HEK293T (cell line): ENCODE measurements at places on chromosomes 1 and 21.

DNA sequence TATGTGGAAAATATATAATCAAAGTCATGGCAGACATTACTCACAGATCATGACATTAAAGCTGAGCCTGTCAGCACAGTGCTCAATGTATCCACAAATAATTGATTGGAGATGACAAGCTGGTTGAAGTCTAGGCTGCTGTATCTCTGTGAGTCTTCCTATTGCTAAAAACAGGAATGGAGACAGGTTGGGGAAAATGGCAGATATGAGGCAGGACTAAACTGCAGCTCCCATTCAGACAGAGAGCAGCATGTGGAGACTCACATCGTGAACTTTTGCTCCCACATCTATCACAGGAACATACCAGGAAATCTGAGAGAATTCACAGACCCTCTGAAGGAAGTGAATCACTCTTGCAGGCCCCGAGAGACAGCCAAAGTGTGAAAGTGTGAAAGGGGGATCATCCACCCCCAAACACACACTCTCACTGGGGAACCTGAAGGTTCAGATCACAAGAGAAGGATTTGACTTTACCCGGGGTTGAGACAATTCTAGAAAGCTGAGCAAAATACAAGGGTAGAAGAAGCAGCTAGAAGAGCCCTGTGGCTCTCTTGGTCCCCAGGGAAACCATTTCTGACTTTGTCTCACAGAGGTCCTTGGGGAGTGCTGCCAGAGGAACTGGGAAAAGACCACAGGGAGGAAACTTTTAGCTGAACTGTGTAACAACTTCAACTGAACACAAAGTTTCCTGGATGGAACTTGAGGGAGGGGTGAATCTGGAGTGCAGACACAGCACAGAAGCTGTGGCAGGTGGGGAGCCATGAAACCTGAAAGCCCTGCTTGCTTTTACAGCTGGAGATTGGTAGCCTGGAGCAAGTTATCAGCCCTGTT is 173.4 kb downstream of the S1PR1 start:
- no peak for DNase-seq

DNA sequence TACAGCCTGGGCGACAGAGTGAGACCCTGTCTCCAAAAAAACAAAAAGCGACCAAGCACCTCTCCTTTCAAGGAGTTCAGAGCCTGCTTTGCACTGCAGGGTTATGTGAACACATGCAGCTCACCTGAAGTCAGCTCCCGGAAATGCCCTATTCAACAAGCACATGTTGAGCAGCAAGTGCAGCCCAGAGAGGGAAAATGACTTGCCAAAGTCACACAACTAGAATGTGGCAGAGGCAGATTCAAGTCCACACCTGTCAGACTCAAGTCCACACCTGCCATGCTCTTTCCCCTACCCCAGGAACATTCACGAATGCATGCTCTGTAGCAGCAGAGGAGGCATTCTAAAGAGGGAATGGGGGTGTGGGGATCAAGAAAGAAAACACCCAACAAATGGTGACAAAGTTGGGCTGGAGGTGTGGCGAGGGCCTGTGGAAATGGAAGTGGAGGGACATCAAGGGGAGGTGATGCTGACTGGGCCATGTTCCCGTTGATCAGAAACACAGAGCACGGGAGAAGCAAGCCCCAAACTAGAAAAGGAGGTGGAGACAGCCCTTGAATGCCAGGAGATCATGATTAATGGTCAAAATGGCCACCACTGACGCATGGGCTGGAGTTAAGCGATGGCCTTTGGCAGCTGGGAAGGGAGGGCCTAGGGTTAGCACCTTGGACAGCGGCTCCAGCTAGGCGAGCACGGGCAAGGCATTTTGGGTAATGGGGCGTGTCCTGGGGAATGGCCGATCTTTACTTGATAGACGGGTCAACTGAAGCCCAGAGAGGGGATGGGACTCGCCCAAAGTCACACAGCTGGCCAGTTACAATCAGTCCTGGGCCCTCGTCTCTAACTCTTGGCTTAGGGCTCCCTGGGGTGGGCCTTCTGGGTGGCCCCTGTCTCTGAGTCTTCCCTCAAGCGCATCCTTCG is 21.5 kb downstream of the RAP1GAP start:
- peak; percentile 85 for DNase-seq

DNA sequence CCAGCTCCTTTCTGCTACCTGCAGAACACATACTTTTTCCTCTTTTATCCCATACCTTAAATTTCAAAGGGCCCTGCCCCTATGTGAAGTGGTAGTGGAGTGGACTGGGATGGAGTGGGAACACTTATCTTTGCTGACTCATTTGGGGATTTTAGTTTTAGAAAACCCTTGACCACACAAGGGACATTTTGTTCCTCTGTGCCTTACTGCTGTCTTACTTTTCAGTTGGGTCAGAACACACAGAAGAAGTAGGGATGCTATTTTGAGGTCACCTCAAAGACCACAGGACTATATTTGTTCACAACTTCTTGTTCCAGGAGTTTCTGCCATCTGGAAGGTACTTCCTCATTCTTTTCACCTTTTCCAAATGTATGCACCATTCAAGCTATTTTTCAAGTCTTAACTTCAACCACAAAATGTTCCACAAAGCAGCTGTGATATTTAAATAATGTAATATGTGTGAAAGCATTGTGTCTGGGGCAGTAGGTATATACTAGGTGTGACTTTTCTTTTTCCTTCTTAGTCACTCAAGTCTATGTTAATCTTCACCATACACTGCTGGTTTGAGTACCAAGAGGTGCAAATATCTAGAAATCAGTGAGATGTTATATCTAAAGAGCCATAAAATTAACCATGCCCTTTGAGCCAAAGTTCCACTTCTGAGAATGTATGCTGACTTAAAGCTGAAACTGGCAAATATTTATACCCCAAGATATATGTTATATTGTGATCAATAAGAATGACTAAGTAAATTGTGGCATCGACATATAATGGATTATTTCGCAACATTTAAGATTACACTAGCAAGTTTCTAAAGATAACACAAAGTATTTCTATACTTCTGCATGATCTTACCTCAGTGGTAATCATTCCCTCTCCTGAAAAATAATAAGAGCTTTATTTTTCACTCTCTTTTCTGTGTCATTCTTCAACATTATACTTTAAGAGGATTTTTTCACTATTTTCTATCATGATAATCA is 308.5 kb downstream of the MRPL39 start:
- DNase-seq: no peak

GRCh38 chr1:29202053-29202452 is 20.4 kb upstream of the SRSF4 start:
- DNase-seq: no peak

GRCh38 chr1:61386770-61387169 is 304.4 kb downstream of the NFIA start:
- DNase-seq: no peak

DNA sequence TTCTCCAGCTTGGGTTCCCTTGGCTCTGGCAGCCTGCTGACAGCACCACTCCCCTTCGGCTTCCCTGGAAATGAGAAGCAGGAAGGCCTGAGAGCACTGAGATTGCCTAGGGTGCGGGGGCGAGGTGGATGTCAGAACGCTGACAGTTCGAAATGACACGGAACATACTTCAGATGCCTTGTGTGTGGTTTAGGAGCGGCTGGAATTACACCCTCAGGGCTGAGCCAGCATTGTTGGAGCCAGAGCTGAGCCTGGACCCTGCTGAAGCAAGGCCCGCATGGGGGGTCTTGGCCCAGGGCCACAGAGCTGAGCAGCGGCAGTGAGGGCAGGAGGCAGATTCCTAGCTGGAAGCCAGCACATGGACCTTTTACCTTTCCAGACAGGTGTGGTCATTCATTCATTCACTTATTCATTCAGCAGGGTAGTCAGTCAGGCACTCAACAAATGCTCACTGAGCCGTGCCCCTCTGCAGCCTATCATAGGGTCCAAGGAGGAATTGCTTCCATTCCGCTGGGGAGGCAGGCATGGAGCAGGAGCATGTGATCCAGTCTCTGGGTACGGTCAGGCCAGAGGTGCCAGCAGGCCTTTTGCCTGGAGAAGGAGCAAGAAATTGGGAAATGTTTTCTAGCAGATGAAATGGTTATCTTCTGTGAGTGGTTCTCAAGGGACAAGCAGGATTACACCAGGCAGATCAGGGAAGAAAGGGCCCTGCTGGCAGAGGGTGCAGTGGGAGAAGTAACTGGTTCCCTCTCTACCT is 6.6 kb upstream of the FOXE3 start:
- no peak for DNase-seq

GRCh38 chr1:207669528-207670009 is 24.6 kb downstream of the CR1L start:
- DNase-seq: no peak

- no peak for DNase-seq
Observed at GRCh38 chr1:24742090-24742938, 2.9 kb upstream of the CLIC4 start.

DNA sequence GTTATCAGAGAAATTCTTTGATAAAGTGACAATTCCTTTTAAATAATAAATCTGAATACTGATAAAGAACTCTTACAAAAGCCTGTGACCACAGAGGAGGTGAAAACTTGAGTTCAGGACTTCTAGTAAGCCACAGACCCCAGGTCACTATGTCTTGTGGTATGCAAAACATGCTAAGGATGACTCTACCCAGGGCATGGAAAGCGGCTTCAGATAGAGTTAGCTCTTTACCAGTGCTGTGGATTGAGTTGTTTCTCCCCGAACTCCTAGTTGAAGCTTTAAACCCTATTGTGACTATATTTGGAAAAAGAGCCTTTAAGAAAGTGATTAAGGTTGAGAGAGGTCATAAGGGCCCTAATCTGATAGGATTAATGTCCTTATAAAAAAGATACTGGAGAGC is 42.3 kb downstream of the HLX start:
- DNase-seq: no peak

DNA sequence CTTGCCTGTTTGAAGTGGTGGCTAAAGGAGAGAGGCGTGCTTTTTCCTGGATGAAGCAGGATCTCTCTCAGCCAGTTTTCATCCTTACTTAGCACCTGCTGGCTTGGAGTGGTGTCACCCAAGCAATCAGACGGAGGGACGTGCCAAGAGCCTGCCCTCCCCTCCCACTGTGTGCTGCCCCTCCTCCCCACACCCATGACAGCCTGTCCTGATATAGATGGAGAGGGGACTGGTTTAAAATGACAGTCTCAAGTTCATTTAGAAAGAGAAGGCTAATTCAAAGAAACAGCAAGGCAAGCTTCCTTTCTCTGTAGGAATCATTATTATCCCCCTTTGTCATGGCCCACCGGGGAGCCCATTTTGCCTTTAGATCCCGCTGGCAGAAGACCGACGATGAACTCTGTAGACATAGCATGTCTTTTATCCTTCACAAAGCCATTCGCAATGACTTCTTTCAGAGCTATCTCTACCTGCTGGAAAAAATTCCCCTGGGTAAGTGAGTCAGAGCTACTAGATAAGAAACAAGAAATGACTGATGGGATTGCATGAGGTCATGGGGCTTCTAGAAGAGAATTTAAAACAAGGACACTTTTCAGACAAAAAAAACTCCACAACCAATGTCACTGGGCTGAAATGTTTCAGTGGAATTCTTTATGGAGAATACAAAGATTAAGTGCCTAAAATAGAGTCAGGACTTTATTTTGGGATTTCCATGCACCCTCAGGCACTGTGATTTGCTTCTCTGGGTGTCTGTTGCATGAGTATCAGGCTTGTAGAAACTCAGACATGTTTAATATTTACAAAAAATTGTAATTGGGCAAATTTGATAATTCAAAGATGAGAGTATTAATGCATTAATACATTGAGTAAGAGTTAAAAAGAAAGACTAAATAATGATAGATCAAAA is at the start of gene NTMT2:
Gene NTMT2 (plus strand): TSS at position 190 of the 907 bp plus-strand sequence. CDS start 149 bp downstream, at position 339.
- DNase-seq: no peak

DNA sequence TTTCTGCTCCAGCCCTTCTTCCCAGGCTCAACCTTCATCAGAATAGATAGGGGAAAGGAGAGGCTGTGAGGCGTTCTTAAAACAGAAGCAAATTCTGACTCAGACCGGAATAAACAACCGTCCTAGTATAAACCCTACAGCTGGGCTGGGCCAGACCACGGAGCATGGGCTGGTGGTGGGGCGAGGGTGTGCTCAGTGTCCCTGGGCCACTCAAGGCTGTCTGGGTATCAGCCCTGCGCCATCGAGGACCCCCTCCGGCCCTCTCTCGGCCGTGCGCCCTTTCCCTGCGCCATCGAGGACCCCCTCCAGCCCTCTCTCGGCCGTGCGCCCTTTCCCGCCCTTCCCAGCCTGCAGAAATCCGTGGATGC is 36.0 kb downstream of the CAPN2 start:
- no peak for DNase-seq

- DNase-seq: no peak
Observed at GRCh38 chr1:58528518-58528917, 18.0 kb downstream of the OMA1 start.

- no peak for DNase-seq
Observed at GRCh38 chr1:174963529-174964125, 36.1 kb upstream of the CACYBP start.

DNA sequence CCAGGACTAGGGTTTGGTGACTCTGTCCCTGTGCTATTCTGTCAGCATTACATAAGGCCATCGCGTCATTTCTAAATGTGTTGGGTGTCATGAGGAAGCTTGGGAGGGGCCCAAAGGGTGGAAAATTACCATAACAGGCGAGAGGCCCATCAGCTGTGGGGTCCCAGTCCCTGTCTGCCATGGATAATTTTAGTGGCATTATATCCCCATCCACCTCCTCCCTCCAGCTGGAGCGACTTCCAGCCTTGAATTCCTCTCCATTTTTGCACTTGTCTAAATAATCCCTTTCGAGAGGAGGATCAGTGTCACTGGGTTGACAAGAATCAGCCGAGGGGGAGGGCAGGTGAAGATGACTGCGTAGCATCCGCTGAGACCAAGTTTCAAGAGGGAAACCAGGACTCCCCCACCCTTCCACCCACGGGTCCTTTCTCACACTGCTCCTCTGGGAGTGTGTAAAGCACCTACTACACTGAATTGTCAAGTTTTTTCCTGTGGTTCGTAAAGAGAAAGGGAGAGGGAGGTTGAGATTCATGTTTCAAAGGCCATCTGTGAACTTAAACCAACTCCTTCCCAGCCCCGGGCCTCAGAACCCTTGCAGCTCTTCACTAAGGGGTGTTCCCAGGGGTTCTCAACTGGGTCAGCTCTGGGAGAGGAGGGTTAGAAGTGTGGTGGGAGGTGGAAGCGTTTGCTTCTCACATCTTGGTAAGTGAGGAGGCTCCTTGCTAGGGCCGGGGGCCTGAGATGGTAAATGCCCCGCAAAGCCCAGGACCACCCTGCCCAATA is 29.2 kb downstream of the VASH2 start:
- DNase-seq: no peak

GRCh38 chr1:209505044-209505443 is 78.5 kb upstream of the CAMK1G start:
- DNase-seq: no peak
